AG04449 (cell line): ENCODE measurements at places on chromosomes 5 and 9.

GRCh38 chr5:118301696-118302095 lies 686.7 kb downstream of the DTWD2 start:
- no peak for DNase-seq

DNA sequence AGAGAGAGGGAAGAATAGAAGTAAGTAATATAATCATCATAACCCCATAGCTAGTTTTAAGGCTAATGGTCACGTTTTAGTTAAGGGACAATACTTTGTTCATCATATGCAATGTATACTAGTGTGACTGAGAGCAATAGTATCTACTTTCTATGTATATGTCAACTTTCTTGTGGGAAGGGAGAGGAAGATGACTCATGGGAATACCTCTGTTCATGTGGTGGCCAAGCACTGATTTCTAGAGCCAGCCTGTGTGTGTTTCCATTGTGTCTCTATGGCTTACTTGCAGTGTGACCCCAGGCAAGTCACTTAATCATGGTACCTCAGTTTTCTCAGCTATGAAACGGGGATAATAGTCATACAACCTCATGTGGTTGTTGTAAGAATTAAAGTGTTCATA lies 639.6 kb downstream of the CETN3 start:
- peak; percentile 14 for DNase-seq

GRCh38 chr5:113331209-113331551 lies 103.6 kb downstream of the TSSK1B start:
- no peak for DNase-seq

GRCh38 chr9:93503381-93503780 lies 50.0 kb upstream of the FAM120AOS start:
- no peak for DNase-seq

- peak; percentile 65 for DNase-seq
These were observed 315.0 kb upstream of the TLE4 start for GRCh38 chr9:79256691-79257213.
